ENCODE measurements at places on chromosomes 4 and X.

DNA sequence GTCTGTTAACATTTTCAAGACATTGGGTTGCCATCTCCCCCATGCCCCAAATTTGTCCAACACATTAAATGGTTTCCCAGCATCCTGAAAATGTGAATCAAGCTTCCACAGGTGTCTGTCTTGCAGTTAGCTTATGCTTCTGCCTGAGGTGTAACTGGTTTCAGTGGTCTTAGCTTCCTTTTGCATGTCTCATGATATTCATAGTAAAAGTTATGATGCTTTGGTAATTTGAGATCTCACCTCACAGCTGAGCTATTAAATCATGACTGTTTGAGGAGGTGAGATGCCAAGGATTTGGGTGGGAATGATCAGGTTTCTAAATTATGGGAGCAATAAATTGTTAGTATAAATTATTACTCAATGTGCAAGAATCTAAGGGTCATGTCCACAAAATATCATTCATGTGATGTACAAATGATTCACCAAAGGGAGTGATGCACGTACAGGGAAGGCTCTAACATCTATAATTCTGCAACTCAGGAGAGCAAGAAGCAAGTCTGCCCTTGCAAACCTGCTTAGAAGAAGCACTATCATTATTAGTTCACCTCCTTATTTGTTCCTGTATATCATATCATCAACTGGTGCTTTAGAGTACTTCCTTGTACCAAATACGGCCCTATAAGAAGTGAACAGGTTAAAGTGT, 17.1 kb upstream of the RAI2 start:
- DNase-seq, result no peak

- no peak for DNase-seq
Observed at GRCh38 chr4:98626350-98626749, 32.1 kb downstream of the TSPAN5 start.

- DNase-seq, result no peak
Observed at GRCh38 chrX:7270933-7271332, 123.0 kb upstream of the PUDP start.

GRCh38 chrX:56569378-56570057, 6.1 kb downstream of the UBQLN2 start:
- DNase-seq, result no peak

DNA sequence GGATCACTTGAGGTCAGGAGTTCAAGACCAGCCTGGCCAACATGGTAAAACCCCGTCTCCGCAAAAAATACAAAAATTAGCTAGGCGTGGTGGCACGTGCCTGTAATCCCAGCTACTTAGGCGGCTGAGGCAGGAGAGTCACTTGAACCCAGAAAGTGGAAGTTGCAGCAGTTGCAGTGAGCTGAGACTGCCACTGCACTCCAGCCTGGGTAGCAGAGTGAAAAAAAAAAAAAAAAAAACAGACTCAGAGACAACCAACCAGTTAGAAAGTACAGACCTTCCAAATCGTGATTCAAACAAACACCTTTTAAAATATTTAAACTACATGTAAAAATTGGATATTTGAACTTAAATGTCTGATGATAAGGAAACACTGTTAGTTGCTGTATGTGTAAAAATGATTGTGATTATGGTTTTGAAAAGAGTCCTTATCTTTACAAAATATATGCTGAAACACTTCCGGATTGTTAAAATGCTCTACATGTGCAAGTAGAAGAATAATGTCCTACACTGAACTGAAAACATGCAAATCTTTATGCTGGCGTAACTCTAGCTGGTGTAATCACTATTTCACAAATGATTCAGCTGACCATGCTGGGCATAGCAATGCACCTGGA, 37.8 kb downstream of the SH3KBP1 start:
- no peak for DNase-seq

- DNase-seq, result no peak
Observed at GRCh38 chrX:100085846-100086245, 324.2 kb downstream of the PCDH19 start.

DNA sequence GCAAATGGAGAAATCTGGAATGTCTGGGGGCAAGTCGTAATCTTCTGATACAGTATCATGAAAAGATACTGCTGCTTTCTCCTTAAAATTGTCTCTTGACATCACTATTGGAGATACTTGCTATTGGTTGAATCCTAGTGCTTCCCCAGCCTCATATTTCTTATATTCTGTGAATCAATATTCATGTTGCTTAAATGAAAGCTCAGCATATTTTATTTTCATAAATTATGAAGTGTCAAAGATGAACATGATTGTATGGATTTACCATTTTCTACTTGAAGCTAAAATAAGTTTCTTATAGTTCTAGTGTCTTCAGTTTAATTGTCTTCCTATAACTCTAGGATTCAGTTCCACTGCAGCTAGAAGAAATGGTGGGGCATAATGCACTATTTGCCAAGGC, 29.6 kb upstream of the MBNL3 start:
- no peak for DNase-seq

- no peak for DNase-seq
Observed at GRCh38 chrX:47936224-47936939, 67.4 kb downstream of the ZNF182 start.

DNA sequence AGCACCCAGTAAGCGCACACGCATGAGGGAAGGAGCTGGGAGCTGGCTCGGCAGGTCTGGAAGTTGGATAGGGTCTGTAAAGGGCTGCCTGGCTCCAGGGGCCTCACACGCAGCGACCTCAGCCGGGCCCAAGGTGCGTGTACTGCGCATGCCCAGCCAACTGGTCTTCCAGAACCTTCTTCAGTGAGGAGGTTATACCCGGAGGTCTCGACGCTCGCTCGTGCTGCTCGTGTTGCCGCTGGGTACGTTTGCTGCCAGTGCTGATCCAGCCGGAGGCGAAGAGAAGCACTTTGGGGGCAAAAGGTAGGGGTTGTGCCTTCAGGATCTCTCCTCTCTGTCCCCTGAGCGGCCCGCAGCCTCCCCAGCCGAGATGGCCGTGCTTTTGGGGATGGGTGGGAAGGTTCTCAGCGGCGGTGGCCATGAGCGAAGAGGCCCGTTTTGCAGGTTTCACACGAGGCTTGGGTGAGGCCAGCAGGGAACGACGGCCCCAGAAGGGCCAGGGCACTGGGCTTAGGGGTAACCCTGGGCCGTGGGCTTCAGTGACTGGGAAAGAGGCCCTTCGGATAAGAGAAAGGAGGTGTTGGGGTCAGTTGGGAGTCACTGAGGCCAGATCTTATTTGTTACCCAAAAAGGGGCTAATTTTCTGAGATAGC, 3.8 kb upstream of the CXCL9 start:
- no peak for DNase-seq

DNA sequence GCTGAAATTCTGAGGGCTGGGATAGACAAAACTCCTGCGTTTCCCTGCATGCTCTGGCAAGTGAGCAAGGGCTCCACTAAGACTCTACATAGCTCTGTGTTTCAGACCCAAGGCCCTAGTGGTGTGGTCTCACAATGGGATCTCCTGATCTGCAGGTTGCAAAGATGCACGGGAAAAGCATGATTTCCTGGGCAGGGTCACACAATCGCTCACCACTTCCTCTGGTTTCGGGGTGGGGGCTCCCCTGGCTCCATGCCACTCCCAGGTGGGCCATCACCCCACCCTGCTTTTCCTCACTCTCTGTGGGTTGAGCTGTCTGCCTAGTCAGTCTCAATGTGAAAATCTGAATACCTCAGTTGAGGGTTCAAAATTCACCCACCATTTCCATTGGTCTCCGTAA, 111.5 kb downstream of the KLF8 start:
- DNase-seq, result no peak

DNA sequence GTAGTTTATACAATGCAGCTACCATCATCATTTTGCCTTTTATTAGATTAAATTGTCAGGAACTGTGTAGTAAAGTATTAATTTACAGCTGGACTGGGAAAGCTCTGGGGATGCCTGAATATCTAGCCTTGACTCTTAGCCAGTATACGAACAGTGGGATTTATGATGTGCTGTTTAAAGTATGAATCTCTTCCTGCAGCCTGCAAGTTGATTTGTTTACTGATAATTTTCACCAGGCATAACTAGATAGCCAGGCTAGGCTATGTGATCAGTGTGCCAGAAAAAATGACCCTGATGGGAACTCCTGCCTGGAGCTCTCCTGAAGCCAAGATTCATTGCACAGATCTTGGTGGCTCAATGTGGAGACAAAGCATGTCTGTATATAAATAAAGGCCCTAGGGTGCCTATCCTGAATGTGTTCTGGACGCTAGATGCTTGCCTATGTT, 119.2 kb downstream of the SCLT1 start:
- DNase-seq, result no peak

GRCh38 chr4:154722262-154722661, 21.5 kb upstream of the LRAT start:
- DNase-seq, result no peak

DNA sequence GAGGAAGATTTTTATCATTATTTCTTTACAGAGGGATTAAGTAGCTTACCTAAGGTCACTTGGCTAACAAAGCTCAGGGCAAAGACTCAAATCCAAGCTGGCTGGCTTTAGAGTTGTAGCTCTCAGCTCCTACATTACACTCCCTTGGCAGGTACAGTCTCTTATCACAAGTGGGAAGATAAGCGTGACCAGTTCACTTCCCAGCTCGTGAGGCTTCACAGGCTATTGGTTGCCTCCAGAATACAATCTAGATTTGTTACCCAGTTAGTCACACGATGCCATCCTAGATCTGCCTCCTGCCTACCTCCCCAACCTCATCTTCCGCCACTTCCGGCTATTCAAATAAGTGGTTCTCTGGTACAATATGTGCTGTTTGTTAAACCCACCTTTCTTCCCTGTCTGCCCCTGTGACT, 3.7 kb downstream of the MMRN1 start:
- no peak for DNase-seq
